ENCODE measurements at places on chromosomes 1 and 21.
A peak's percentile ranks its signal among the peaks of the same experiment; 100 is the strongest.

DNA sequence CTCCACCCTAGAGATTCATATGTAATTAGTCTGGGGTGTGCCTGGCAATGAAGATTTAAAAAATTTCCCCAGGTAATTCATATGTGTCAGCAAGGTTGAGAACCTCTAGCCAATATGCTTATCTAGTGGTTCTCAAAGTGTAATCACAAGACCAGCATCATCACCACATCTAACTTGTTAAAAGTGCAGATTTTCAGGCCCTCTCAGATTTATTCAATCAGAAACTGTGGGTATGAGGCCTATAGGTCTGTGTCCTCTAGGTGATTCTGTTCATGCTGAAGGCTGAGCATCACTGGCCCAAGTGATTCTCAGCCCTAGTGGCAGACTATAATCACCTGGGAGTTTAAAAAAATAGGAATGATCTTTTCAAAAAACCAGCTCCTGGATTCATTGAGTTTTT, 75.9 kb downstream of the SWT1 start:
- no peak for DNase-seq

DNA sequence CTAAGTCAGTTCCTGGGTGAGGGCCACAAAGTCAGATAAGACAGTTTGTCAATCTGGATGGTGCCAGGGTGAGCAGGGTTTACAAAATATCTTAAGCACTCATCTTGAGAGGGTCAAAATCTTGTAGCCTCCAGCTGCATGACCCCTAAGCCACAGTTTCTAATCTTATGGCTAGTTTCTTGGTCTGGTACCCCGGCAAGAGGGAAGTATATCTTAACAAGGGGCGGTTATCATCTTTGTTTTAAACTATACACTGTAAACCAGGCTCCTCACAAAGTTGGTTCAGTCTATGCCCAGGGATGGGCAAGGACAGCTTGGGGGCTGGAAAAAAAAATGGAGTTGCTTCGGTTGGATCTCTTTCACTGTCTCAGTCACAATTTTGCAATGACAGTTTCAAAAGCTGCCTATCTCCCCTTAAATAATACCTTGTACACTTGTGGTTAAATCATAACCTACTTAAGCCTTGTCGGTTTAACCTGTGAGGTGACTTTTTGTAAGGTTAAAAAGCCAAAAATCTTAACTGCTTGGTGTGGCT, 7.8 kb upstream of the CD46 start:
- DNase-seq = no peak

GRCh38 chr1:155192346-155193274, 15.1 kb downstream of the THBS3 start:
- DNase-seq = peak; percentile 35

DNA sequence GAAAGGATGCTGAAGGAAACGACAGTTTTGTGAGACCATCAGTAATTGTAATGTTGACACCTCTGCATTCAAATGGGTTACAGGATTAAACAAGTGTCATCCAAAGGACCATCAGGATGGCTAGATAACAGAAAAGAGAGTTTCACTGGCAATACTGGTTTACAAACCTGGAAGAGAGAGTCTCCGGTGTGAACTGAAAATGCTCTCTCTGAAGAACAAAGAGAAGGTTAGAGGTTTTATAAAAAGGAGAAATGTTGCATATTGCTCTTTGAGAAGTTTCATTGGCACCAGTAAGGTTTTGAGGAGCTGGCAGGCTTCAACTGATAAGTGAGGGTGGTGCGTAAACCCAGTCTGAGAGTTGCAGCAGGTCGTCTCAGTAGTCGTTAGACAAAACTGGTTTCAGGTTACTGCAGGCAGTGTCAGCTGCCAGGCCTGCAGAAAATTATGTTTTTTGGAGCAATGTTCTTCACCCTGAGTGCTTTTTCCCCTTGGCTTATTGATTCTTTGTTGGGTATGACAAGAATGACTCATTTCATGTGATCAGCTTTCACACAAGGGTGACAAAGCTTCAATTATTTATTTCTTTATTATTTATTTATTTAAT, 42.2 kb downstream of the KCNK1 start:
- DNase-seq = no peak

GRCh38 chr1:27142464-27142863, 12.5 kb downstream of the SLC9A1 start:
- DNase-seq = peak; percentile 18

DNA sequence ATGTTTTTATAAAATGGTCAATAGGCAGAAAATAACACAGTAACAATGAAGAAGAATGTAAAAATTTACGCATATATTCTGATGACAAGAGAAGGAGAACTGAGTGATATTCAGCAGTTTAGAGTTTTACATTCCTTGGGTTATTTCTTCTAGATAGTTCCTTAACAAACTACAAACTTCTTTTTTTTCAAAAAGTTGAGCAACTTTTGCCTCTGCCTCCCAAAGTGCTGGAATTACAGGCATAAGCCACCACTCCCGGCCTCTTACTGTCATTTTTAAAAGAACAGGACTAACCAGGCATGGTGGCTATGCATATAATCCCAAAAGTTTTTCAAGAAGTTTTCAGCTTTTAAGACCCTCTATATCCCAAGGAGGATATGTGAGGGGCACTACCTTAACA, 32.9 kb downstream of the ARNT start:
- DNase-seq = no peak

- no peak for DNase-seq
These were observed 72.8 kb upstream of the BCL10 start for GRCh38 chr1:85349224-85349623.

GRCh38 chr1:182520736-182521135, 68.3 kb downstream of the RNASEL start:
- DNase-seq = no peak

DNA sequence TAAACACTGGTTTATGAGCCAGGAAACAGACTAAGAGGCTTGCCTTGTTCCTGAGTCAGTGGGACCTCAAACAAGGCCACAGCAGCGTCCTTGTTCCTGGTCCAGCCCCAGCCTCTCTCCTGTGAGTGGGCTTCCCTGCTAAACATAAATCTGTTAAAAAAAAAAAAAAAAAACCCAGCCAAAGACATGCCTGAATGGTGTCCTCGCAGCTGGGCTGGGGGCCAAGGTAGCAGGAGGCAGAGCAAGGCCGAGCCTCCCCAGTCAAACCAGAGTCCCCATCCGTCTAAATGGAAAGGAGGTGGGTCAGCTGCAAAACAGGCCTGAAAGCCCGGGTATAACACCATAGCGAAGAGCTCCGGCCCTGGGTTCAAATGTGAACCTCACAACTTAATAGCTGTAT, 18.1 kb upstream of the IFFO2 start:
- no peak for DNase-seq

DNA sequence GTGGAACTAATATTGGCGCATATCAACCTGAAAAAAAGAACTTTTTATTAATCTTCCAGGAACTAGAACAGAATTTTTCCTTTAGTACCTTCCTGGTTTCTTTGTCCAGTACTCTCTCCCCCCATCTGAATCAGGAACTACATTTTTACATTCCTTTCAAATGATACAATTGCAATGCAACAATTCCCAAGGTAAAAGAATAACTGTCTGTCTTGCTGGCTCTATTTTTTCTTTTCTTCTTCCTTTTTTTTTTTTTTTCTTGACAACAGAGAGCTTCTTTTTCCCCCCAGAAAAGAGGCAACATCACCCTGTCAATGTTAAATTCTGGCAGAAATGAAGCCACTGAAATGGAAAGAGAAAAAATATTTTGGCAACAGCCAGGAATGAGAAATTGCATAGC, 4.5 kb upstream of the CD101 start:
- no peak for DNase-seq

GRCh38 chr21:43699933-43700599, 18.9 kb upstream of the PDXK start:
- no peak for DNase-seq

DNA sequence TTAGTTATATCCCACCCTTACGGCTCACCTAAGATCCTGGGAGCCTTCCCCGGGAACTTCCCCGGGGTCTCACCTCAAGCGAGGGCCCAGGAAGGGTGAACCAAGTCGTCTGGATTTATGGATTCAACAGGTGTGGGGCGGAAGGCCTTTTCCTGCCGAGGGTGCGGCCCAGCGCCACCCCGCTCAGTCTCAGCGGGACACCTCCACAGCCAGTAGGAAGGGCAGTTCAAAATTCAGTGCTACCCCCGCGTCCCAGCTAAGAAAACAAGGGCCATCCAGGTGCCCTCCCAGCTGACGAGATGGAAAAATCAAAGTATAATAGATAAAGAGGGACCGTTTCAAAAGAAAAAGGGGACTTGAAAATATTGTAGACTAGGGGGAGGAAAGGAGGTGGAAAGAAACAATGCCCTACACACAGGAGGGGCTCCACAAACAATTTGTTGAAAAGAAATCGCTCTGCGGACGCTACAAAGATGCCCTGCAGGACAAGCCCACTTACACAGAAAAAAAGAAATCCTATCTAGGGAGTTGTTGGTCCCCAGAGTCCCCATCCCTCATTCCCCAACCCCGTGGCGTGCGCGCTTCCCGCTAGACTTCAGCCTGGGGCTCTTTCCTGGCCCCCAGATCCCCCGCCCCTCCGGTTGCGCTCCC, 1.3 kb downstream of the SLC2A1 start:
- no peak for DNase-seq

GRCh38 chr1:222095606-222096475, 354.0 kb upstream of the DUSP10 start:
- DNase-seq = peak; percentile 55

GRCh38 chr1:232728507-232729263, 76.5 kb upstream of the MAP10 start:
- no peak for DNase-seq

GRCh38 chr1:93810316-93810715, 68.7 kb downstream of the DNTTIP2 start:
- no peak for DNase-seq

- DNase-seq = no peak
These were observed 67.3 kb downstream of the STUM start for GRCh38 chr1:226615876-226616275.

DNA sequence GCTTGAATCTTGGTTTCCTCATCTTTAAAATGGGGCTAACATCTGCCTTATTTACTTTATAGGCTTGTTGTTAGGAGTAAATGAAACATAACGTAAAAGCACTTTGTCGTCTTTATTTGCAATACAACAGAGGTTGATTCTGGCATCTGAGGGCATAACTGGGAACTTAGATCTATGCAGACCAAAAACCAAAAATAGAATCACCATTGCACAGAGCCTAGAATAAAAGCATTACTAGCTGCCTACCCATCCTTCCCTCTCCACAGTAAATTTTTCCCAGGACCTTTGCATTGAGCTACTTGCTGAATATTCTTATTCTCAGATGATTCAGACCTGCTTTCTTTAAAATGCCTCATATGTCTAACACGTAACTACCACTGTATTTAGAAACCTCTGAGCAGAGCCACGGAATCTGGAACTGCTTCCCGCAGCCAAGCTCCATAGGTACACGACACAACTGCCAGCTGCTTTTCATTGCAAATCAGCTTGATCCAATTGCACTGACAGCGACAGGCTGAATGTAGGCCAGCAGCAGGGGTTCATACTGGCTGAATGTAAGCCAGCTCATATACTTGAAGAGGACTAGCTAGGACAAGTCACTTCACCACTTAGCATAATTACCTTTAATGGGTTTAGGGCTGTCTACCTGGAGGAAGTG, 33.2 kb upstream of the SERBP1 start:
- no peak for DNase-seq

DNA sequence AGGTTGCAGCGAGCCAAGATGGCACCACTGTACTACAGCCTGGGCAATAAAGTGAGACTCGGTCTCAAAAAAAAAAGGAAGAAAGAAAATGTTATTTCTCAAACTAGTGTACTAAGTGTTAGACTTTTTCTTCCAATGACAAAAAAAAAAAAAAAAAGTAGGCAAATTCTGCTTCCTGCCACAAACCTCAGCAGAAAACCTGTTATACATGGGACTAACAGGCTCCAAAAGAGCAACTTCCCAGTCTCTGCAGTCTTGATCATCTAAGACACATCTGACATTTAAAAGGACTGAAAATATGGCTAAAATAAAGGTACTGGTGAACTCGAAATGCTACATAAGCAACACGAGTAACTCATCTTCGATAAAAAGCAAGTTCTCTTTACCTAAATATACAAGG, 59.6 kb downstream of the HSF2BP start:
- DNase-seq = no peak

DNA sequence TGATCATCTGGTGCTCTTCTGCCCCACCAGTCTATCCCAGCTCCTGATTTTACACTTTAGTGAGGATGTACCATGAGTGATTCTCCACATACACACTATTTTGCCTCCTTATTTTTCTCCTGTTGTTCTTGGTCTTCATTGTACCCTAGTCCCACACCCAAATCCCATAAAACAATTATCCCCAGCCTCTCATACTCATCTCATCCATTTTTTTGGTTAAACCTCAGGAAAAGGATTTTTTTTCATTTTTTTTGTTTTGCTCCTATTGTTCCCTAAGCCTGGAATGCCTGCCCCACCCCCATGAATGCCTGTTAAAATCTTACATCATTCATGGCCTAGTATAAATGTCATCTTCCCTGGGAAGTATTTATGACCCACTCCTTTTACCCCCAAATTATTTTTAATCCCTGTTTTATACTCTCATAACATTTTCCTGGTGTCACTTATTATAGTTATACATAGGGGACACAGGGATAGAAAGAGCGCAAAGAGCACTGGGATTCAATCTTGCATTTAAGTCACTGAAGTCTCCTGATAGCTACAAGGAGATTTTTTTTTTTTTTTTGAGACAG, 4.9 kb upstream of the LINGO4 start:
- no peak for DNase-seq

- DNase-seq = no peak
These were observed 3.0 kb upstream of the KCND3 start for GRCh38 chr1:111992476-111992875.

DNA sequence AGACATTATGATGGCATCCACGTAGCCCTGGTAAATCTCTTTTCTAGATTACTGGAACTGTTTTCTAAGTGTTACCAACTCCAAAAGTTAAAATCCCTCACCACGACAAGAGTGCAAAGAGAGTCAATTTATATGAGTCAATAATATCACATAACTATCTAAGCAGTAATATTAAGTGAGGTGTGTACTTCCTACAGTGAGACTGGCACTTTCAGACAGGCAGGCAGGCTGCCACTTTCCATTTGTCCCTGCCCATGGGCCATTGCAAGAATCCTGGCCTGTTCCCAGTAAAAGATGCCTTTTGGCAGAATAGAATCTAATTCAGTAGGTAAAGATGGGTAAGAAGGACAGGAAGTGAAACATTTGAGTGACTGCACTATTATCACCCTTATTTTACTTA, 355.6 kb downstream of the PTBP2 start:
- DNase-seq = no peak

GRCh38 chr1:22157359-22157966, 14.6 kb upstream of the WNT4 start:
- DNase-seq = no peak

- DNase-seq = no peak
These were observed 31.6 kb downstream of the VN1R5 start for GRCh38 chr1:247287460-247287859.
